ENCODE measurements at places on chromosomes 6 and 20. TPM values are rescaled to one million over a fixed set of nuclear protein-coding genes. Genes with fewer than 3 reads are reported as not detected.

The CD109 gene
- 94.5 TPM for total RNA-seq

The IP6K3 gene
- 1.7 TPM for total RNA-seq

The YWHAB gene
- 235 TPM for total RNA-seq

The ACSS2 gene
- 36.6 TPM for total RNA-seq

The DACT2 gene
- not detected for total RNA-seq

The GHRH gene
- total RNA-seq, result not detected

The PRDM13 gene
- not detected for total RNA-seq

The IL17A gene
- not detected for total RNA-seq

The CGA gene
- total RNA-seq, result not detected

The VSTM2L gene
- total RNA-seq, result 15.6 TPM

The PREX1 gene
- 0.05 TPM for total RNA-seq

The RAD21L1 gene
- not detected for total RNA-seq

The DDAH2 gene
- total RNA-seq, result 13.5 TPM

DNA sequence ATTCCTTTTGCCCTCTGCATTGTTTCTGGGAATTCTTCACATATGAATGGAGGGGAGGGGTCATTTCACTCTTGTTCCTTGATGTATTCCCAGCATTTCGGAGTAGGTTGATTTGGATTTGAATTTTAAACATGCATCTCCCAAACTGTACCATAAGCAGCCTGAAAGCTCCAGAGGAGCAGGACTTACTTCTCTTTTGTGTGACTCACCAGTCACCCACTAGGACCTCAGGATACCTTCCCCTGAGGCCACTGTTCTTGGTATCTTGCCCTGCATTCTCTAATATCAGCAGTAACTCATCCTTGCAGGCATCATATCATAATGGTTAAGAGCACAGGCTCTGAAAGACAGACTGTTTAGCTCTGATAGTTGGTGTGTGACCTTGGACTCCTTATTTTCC, 703 bp downstream of the MRPL2 start:
- no peak for DNase-seq

GRCh38 chr20:16392346-16392745, 180.9 kb downstream of the KIF16B start:
- no peak for DNase-seq

DNA sequence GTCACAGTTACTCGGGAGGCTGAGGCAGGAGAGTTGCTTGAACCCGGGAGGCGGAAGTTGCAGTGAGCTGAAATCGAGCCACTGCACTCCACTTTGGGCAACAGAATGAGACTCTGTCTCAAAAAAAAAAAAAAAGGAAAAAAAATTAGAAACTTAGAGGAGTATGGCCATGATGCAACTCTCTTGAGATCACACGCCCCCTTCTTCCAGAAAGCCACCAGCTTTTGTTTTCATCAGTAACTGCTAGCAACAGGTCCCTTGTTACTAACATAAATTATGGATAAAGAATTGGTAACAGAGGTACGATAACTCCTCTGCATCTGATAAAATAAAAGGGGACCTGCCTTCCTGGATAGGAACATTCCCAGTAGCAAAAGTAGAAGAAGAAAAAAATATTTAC, 308.2 kb downstream of the CD83 start:
- no peak for DNase-seq

DNA sequence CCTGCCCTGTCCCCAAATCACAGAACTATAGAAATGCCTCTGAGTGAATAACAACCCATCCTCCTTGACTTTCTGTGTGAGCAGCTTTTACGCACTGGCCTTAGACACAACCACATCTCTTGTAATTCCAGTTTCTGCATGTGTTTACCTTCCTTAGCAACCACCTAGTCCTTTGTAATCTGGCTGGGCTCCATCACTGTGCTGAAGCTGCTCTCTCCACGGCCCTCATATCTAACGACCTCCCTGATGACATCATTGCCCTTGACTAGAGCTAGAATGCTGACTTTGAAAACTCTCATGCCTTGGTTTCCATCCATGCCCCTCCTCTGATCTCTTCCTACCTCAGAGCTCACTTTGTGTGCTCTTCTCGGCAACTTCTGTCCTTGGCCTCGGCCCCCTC, 30.5 kb upstream of the GLP1R start:
- no peak for DNase-seq

DNA sequence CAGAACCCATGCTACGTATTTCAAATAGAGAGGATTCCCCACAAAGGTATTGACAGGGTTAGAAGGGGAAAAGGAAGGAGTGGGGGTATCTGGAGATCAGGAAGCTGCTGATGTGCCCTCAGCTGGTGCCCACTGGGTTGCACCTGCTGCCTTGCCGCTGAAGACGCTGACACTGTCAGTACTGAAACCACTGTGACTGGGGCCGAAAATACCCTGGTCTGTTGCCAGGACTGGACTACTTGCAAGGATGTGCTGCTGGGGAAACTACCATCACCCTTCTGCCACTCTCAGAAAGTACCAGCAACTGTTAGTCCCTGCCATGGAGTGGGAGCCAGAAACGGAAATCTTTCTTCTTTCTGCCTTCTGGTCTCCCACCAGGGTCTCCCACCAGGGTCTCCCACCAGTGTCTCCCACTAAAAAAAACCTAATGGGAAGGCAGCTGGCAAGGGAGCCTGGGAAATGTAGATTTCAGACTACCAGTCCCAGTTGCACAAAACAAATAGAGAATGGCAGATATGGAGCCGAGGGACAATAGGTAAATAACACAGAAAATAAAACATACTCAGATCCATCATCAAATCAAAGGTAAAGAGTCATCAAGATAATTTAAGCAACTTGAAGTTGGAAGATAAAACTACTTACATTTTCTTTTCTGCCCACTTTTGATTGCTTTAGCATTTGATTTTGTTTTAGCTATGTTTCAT, 204.8 kb downstream of the TPBG start:
- no peak for DNase-seq

DNA sequence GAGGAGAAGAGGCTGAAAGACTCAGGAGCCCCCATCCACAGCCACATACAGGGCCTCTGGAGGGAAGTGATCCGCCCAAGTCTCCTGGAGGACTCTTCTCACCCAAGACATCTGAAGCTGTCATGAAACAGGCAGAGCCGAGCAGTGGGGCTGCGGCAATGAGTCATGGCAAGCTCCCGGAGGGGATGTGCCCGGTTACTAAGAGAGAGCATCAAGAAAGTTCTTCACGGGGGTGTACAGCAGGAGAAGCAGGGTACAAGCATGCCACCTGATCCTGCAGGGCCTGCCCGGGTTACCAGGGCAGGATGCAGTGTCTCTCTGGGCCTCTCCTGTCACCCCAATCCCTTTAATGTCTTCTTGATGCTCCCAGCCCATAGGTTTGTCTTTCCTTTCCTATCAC, 21.1 kb downstream of the TRIM26 start:
- DNase-seq, result no peak

DNA sequence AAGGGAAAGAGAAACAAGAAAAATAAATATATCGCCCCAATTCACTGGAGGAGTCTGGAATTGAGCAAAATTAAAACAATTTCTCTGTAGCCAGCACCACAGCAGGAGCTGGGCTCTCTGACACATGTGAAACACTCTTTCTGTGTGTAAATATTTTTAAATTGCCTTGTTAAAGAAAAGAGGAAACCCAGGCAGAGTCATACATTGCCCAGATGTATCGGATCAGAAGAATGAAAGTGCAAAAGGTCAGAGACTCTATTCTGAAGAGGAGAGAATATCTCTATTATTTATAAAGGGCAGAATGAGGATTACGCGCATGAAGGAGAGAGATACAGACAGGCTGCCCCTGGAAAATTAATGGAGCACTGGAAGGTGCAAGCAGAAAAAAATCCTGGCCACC, 127.0 kb upstream of the MAN1A1 start:
- DNase-seq, result no peak

DNA sequence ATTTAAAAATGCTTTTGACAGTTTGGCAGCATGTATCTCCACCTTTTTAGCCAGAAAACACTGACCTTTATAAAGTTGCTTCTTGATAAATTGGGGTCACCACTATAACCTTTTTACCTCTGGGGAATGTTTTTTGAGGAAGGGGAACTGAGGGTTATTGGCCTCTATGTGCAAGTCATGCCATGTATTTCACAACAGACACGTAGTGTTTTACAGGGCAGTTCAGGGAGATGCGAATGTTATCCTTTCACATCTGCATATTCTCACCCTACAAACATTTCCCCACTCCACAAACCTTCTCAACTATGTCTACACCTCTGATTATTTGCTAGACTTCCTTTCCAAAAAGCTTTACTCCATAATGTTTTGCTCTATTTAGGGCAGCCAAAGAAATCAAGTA, 17.0 kb upstream of the SLA2 start:
- DNase-seq, result no peak

DNA sequence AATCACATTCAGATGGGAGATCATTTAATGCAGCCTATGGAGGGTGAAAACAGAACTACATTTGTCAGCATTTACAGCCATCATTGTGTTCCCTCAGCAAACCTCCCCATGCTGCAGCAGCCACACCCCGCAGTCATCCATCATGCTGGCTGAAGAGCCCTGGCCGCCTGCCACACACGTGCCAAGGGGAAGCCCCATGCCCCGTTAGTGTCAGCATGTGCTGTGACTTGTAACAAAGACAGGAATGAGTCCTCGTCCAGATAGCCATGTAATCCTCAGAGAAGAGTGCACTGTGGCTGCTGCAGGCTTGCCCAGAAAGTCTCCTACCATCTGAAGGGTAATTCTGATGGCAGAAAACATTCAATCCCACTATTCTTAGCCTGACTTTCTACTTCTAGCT, 1097.8 kb downstream of the KIF16B start:
- peak; percentile 73 for DNase-seq

DNA sequence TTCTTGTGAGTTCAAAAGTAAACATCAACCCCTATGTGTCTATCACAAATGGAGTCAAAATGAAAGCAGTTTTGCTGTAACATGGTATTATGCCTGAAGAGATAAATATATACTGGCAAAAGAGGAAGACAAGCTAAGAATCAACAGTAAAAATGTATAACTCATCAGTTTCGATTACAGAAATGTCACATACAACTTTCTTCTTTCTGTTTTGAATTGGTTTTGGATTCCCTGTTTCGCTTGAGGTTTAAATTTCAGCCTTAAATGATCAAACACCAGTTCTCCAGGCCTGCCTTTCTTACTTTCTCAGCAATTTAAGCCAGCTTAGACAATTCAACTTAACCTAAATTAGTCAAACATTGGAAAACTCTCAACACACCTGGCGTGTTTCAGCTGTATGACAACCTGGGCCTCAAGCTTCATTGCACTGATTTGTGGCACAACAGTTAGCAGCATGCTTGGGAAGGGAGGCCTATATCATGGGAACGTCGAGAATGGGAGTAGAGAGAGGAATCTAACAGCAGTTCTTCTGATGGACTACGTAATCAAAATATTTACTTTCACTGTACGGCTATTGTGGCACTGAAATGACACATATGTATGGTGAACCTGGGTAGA, 51.9 kb upstream of the MARCKS start:
- DNase-seq, result no peak

- DNase-seq, result peak; percentile 39
Observed at GRCh38 chr20:1987826-1988225, 6.0 kb downstream of the PDYN start.

- DNase-seq, result no peak
Observed at GRCh38 chr20:60507087-60507694, 549.0 kb downstream of the CDH26 start.

DNA sequence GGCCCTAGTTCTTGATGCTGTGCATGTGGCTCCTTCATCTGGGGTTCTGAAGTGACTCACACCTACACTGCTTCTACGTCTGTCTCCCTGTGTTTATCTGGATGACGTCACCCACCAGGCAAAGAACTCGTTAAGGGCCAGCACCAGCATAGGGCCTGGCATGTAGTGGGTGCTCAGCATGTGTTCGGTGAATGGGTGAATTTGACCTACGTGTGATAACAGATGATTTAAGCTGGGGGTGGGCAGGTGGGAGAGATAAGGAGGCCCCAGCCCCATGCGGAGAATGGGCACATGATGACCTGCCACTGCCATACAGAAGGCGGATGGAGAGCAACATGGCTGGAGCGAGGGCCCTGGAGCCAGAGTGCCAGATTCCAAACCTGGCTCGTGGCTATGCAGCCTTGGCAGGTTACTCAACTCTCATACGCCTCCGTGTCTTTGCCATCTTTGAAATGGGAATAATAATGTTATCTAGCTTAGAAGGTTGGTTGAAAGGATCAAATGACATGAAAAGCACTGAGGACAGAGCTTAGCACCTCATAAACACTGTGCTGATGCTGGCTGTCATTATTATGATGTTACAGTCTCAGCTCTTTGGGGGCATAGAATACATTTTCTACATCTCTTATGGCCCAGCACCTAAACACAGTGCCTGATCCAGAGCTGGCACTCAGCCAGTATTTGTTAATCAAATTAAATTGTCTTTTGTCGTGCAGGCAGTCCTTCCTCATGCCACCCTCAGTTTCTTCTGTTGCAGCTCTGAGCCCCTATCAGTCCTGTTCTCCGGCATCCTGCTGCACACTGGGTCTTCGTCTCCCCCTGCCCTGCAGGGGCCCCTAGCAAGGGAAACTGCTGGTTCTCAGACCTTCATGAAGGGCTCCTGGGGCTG, 39.6 kb downstream of the VEGFA start:
- DNase-seq, result peak; percentile 65

GRCh38 chr6:22886650-22887581, 317.6 kb downstream of the HDGFL1 start:
- DNase-seq, result no peak

- no peak for DNase-seq
Observed at GRCh38 chr6:30029588-30029987, 31.5 kb upstream of the POLR1H start.

DNA sequence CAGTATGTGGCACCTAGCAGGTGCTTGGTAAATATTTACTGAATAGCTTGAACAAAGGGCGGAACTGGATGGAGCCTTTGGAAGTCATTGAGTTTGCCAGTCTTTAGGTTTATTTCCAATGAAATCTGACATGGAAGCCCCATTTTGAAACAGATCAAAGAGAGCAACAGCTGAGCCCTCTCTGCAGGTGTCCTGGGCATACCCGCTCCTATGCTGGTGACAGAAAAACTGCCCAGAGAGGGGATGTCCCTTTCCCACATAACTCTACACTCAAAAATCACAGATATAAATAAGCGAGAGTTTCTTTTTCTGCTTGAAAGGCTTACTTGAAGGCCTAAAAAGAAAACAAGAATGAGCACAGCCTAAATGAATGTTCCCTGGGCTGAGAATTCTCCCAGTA, 53.0 kb upstream of the RALY start:
- no peak for DNase-seq

GRCh38 chr6:155377061-155377460, 62.8 kb upstream of the TFB1M start:
- DNase-seq, result peak; percentile 24

DNA sequence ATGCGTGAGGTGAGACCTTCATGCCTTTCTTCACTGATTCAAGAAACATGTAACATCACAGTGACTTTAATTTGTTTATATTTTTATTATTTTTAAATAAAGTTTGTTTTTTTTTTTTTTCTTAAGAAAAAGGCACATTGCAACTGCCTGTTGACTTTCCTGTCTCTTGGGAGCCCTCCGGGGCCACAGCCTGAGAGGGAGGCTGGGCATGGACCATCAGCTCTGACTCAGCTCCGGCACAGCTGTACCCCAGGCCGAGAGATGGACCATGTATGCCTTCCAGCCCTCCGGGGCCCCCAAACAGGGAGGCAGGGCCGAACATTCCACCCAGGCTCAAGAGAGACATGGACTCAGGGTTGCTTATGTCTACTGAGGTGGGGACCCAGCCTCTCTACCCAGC, 99.9 kb downstream of the NFATC2 start:
- no peak for DNase-seq

GRCh38 chr6:43405354-43405753, 22.0 kb upstream of the ABCC10 start:
- no peak for DNase-seq

Data from MCF 10A (cell line).